ENCODE measurements at places on chromosomes 3 and 15.

GRCh38 chr3:129020691-129021090 is 19.6 kb downstream of the EFCC1 start:
- no peak for DNase-seq

DNA sequence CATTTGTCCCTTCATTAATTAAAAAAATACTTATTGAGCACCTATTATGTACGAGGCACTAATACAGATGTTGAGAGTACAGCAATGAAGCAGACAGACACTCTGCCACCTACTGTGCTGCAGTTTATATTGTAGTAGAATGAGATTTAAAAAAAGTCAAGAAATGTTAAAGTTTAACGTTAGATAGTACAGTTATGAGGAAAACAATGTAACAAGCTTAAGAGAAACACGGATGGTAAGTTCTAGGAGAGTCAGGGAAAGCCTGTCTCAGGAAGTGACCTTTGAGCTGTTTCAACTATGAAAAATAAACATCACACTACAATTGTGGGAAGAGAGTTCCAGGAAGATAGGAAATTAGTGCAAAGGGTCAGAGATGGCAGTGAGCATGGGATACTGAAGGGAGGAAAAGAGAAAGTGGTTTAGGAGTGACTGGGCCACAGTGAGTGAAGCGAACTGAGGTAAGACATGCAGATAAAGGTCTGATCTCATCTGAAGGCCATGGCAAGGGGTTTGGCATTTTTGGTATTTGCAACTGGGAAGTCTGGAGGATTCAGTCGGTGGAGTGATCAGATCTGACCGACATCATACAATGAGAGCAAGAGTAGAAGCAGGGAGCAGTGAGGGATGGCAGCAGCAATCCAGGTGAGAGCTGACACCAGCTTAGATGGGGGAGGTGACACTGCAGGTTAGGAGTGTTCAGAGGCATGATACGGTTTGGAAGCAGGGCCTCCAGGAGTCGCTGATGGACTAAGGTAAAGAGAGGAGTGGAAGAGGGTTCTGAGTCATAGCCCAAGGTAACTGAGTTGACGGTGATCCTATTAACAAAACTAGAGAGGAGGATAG is 28.5 kb downstream of the PLSCR4 start:
- no peak for DNase-seq

- DNase-seq = no peak
Observed at GRCh38 chr3:129101370-129102138, 20.1 kb downstream of the RAB43 start.

DNA sequence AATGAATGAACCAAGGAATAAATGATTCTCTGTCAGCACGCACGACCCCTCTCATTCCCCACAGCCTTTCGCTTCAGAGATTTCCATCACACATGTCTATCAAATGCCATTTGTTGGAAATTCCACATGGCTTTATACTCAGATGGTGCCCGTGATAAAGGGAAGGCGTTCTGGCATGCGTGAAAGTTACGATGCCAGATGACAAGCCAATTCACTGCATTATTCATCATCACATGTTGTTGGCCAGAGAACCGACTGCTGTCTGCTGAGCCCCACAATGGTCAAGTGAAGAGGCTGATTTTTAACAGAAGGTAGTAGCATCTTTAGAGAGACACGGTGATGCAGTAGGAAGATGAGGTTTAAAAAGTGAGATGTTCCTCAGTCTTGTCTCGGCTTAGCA is 74.1 kb upstream of the FRMD4B start:
- no peak for DNase-seq

DNA sequence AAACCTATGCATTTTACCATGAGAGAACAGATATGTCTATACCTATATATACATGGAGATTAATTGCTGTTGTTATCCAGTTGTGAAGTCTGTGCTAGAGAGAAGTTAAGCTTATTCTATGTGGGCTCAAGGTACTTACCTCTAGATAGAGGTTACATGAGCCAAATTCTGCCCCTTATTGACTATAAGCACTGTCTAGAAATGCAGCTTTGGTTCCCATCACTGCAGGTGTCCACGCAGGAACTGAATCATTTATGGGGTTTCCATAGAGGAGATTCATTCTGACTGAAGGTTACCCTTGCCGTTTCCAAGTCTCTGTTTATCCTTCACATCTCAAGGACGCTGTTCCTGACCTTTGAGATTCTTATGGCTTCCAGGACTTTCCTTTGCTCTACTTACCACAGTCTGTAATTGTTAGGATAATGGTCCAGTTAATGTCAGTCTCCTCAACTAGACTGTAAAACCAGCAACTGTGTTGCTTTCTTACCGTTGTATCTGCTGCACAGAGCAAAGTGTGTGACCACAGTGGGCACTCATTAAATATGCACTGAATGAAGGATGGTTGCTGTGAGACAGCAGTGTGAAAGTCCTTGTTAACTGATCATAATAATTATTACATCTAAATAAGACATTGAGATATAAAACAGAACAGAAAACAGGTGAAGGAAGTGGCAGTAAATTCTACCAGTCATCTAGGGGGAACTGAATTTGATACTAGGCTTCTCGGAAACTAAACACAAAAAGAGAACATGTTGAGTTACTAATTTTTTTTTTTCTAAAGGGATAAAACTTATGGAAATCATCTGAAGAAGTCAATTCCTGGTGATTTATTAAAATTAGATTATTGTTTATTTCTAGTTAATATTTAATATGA is 44.0 kb upstream of the BCL6 start:
- no peak for DNase-seq

DNA sequence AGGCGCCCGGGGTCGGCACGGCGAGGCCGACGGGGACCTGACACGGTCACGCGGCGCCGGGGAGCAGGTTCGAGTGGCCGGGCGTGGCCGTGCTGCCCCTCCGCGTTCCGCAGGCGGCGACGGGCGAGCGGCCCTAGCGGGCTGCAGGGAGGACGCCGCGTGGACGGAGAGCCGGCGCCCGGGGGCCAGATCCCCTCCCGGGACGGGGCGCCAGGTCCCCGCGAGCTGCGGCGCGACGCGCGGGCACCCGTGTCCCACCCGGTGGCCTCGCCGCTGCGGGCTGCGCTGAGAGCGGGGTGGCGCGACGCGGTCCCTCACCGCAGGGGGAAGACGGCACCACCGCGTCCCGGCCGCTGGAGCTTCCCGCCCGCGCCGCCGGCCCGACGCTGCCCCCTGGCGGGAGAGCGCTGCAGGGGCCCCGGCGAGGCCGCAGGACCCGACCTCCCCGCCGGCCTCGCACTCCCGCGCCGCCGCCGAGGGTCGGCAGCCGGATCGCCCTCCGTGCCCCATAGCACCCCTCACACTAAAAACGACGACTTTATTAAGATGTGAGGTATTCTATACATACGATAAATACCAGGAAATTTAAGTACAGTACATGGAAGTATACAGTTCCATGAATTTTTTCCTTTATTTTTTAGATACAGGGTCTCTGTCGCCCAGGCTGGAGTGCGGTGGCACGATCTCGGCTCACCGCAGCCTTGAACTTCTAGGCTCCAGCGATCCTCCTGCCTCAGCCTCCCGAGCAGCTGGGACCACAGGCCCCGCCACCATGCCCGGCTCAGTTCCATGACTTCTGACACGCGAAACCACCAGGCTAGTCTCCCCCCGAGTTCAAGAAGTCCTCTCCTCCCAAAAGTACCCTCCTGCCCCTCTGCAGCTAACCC is 1.3 kb upstream of the PIGZ start:
- peak; percentile 23 for DNase-seq

- no peak for DNase-seq
Observed at GRCh38 chr3:104717828-104718196, 648.9 kb upstream of the ALCAM start.

DNA sequence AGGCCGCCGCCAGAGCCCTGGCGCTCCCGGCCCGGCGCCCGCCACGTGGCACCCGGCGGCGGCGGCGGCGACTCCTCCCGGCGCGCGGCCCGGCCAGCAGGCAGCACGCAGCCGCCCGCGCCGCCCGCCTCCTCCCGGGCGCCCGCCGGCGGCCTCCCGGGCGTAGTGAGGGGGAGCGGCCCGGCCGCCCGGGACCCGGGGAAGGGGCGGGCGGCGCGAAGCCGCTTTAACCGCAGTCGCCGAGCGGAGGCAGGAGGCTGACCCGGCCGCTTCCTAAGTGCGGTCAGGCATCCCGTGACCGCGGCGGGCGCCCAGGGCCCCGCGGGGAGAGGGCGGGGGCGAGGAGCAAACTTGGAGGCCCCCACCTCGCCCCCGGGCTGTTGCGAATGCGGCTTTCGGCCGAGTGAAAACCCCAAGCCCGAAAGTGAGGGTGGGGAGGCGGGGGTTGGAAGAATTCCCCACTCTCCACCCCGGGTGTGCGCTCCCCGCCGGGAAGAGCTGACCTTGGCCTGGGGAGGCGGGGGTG is 1.7 kb upstream of the HES1 start:
- peak; percentile 46 for DNase-seq

DNA sequence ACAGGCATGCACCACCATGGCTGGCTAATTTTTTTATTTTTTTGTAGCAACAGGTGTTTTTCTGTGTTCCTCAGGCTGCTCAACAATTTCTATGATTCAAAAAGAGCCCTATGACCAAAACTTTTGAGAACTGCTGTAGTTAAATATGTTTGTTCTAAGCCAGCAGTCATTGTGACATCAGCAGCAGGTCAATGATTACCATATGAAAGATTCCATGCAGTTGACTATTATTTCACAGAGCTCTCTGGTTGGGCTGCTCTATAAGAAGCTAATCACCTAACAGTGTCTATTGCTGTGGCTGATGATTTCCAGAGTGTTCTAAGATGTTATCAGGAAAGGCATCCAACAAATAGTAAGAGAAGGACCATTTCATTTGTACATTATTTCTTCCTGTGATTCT is at the start of gene CCDC54:
Gene CCDC54, plus strand, starts transcription at position 289 of the 400 bp plus-strand sequence. CDS start 149 bp downstream, outside the sequence.
- no peak for DNase-seq

DNA sequence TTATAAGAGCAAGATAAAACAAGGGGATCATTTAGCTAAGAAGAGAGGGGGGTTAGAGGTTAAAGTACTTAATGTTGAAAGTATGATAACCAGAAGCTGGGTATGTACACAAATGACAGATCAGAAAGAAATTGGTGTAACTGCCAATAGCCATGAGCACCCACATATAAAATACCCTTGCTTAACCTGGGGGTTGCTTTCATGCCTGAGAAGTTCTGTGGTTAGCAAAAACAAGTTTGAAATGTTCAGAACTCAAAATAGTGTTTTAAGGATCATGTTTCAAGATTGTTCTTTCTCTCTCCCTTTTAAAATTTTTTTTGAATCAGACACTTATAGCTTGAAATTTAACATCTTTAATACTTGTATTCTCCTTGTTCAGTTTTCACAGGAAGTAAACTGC is 321.4 kb upstream of the GBE1 start:
- no peak for DNase-seq

DNA sequence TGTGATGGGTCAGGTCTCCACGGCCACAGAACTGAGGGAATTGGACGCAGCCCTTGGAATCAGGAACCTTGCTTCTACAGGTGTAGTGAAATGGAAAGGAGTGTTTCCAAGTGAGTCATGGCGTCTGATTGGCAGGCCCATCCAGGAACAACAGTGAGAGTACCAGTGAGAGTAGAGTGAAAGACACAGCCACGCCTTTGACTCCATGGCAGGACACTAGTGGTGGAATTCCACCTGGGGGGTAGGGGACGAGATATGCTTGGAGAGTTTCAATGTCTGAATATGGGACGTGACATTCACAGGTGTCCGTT is 3.0 kb upstream of the SLC28A1 start:
- DNase-seq = no peak

- no peak for DNase-seq
Observed at GRCh38 chr3:11546657-11547302, 96.9 kb downstream of the VGLL4 start.

GRCh38 chr3:1232276-1232675 is 139.5 kb downstream of the CNTN6 start:
- no peak for DNase-seq

GRCh38 chr3:133914839-133915600 is 19.3 kb upstream of the RAB6B start:
- no peak for DNase-seq

DNA sequence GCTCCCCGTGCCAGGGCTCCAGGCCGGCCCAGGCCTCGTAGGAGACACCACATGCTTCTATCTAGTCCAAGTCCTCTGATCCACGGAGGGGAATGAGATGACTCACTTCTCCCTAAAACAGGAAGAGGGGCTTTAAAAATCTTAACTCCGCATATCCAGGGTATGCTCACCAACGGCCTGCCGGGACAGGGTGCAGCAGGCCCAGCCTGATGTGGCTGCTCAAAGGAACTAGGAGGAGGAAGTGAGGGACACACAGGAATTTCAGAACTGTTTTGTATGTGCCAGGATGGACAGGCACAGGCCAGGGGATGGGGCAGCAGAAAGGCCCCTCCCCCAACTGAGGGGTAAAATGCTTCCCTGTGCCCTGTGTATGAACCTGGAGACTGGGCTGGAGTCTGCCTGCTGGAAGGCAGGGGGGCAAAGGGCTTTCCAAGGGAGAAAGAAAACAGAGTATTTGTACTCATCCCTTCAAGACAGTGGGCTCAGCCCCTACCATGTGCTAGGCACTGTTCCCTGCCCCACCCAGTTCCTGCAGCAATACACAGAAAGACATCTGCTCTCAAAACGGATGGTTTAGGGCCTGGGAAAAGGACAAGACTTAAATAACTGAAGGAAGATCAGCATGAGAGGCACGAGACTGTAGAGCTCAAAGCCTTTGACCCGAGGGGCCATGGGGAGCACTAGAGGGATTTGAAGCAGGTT is 22.1 kb downstream of the CHDH start:
- no peak for DNase-seq

DNA sequence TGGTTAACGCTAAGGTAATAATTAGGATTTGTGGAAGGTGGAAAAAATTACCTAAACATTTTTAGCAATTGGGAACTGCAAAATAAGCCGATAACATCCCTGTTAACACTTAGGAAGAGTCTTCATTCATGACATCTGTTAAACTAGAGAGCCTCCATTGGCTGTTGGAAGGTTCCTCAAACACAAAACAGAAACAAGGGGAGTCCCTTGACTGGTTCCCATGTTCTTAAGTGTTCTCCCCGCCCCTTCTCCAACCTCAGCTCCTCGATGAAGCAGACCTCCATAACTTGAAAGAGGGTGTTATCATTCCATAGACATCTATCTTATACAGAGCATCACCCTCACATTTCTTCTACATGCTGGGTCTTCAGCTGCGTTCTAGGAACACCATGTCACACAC is 2.5 kb downstream of the SLC22A13 start:
- DNase-seq = no peak

DNA sequence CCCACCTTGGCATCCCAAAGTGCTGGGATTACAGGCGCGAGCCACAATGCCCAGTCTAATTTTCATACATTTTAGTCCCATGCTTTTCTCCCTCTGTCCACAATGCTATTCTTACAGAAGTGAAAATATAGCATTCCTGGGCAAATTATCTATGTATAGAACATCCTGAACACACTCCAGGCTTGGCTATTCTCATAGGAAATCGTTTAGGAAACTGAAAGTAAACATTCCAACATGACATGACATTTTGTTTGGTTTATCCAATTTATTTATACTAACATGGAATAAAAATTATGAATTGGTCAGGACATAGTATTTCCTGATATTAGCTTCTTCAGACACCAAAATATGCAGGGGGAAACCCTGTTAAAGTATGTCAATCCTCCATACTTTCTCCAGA is 52.6 kb downstream of the SYNM start:
- DNase-seq = no peak

GRCh38 chr15:77709135-77709886 is 76.6 kb upstream of the LINGO1 start:
- DNase-seq = no peak
